ENCODE measurements at places on chromosomes 1 and 21.

DNA sequence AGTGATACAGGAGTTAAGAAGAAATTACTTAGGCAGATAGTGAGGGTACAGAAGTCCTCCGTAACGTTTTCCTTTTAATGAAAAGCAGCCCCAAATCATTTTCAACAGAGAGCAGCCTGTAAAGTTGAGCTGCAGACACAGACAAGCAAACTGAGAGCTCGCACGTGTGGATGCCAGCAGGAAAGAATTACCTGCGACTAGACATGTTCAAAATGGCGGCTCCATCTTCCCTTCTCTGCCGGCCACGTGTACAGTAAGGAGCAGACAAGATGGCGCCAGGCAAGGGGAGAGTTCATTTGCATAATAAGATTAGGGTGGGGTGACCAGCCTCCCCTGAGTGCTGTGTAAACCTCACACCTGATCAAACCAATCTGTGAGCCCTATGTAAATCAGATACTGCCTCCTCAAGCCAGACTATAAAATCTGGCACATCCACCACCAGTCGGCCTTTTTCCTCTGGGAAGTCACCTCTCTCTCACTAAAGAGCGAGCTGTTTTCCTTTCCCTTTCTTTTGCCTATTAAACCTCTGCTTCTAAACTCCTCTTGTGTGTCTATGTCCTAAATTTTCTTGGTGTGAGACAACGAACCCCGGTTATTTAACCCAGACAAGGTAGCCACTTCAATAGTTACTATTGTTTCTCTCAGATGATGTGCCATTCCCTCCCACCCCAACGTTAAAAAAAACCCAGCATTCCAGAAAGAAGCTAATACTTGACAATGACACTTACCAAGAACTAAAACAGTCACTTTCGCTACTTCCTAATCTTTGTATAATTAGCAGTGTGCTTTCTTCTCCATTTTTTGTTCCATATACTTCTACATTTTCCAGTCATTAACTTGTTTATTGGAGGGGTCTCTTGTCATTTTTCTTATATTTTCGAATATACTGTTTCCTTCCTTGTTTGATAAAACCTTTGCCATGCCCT lies 27.4 kb downstream of the DUSP10 start:
- DNase-seq = no peak

- DNase-seq = peak; percentile 47
Observed at GRCh38 chr21:45142469-45143308, 68.3 kb downstream of the ADARB1 start.

- no peak for DNase-seq
Observed at GRCh38 chr21:44862869-44863685, 10.4 kb downstream of the PTTG1IP start.

- no peak for DNase-seq
Observed at GRCh38 chr1:189987509-189987908, 490.2 kb downstream of the BRINP3 start.

GRCh38 chr1:41802532-41803501 lies 115.9 kb downstream of the HIVEP3 start:
- no peak for DNase-seq

DNA sequence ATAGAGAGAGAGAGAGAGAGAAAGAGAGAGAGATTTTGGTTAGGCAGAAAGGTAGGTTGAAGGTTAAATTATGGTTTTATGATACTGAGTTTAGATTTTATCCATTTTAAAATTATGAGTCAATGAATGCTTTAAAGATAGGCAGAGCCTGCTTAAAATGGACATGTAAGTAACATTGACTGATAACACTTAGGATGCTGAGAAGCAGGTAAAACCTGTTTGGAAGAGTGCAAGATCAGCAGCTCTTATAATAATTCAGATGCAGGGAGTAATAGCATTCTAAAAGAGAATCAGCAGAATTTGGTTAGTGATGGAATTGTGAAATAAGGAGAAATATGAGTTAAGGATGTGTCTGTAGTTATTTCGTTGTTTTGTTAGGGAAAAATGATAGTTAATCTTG lies 446.6 kb downstream of the PLA2G4A start:
- DNase-seq = no peak

DNA sequence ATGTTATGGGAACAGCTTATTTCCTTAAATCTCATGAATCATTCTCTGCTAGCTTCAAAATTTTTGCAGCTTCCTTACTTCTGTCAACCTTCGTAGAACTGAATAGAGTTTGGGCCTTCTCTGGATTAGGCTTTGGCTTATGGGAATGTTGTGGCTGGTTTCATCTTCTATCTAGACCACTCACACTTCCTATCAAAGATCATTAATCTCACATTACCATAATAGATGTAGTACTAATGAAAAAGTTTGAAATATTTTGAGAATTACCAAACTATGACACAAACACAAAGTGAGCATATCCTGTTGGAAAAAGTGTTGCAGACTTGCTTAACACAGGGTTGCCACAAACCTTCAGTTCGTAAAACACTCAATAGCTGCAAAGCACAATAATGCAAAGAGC lies 30.3 kb downstream of the ASPM start:
- no peak for DNase-seq

GRCh38 chr1:94926915-94927404 lies at the start of gene CNN3:
Gene CNN3, minus strand, starts transcription at chr1:94927110. Its CDS starts 216 bp downstream, at chr1:94926894.
- peak; percentile 84 for DNase-seq

DNA sequence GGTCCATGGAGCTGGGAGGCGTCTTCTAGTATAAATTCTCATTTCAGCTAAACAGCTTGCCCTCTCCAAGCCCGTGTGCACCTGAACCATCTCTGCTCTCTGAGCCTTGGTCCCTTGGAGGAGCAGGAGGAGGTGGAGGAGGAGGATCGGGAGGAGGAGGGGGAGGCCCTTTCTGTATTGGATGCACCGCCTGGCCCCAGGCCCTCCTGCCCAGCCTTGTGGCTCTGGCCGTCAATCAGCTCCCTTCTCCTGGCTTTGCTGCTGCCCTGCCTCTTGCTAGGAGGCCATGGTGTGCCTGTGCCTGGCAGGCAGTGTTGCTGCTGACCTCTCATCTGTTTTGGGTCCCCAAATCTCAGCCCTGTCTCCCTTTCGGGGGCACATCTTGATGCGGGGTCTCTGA lies 9.0 kb downstream of the COL18A1 start:
- no peak for DNase-seq

DNA sequence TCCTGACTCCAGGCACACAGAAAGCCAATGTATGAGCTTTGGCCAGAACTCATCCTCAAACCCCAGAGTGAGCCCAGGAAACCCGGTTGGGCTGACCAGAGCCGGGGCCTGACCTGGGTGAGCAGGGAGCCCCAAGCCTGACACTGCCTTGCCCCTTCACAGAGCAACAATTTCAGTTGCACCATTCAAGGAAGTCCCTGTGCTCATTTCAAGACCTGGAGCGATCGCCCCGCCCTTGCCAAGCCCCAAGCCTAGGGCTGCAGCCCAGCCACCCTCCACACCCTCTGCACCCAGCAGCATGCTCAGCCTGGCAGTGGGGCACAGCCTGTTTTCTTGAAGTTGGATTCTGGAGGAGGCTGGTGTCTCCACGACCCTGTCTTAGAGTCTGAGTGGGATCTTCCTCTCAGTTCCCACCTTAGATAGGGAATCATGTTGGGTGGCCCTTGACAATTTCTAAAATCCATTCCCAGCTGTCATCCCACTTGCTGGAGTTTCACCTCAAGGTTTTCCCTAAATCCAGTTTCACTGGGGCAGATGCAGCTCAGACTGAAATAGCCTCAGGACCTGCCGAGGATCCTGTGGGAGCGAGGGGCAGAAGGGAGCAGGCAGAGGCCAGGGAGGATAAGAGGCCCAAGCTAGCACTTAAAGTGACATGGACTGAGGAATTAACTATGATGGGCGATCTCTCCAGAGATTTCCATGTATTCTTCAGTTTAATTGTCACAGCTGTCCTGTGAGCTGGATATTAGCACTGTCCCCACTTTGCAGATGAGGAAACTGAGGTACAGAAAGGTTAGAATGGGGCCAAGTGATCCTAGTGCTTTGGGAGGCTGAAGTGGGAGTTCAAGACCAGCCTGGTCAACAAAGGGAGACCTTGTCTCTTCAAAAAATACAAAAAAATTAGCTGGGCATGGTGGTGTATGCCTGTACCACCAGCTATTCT lies 2.5 kb downstream of the NBL1 start:
- DNase-seq = no peak

DNA sequence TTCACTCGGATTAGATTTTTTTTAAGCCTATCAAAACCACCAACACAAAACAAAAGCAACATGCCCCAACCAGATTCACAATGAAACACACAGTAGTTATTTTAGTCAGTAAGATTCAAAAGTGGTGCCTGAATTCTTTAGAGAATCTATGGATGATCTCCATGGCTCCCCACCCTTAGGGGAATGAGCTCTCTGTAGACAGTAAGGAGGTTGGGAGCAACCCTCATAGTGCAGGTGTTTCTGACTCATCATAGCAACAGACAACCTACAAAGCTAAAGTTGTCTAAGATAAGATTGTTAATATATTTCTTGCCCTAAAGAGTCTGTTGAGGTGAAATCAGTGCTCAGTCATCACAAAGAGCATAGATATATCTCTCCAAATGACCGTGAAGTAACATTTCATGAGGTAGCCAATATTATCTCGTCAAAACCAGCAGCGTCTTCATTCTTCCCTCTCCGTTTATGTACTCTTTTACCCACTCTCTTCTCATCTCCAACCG lies 78.3 kb downstream of the ADAMTS1 start:
- no peak for DNase-seq

DNA sequence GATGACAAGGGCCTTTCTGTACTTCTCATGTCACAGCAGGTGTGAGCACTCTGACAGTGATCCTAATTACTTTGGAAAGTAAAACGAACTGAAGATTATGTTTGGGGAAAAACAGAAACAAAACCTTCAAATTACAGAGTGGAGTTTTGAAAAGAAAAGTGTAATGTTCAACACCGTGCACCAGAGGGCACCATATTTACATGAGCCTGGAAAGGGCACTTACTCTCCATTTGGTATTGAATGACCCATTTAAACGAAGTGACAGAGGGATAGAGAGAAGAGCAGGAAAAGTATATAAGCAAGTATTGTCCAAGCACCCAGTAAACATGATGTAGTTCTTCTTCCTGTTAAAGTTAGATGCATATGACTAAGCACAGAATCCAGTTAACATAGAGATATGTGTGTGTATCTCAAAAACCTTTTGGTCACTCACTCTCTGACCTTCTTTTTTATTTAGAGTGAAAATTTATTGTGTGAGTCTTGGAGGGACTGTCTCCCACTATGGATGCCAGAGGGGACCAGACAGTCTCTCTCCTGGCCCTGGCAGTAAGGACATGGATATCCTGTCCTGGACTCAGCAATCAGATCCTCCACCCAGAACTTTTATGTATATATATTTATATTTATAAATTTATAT lies 3.8 kb upstream of the RGSL1 start:
- peak; percentile 56 for DNase-seq

GRCh38 chr1:247456021-247456420 lies 1.9 kb downstream of the OR2B11 start:
- DNase-seq = no peak

DNA sequence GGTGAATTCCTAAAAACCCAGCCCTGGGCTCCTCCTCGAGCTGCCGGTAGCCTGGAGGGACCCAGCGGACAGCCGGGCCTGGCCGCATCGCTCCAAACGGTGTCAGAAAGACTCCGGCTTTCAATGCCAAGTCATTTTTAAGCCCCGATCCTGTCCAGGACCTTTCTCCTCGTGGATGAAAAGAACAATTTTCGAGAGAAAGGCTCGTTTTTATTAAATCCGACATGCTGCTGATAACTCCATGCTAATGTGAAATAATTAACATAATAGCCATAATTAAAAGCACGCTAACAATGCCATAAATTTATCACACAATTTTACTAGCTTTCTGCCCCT lies 4.6 kb upstream of the FOXD3 start:
- no peak for DNase-seq

DNA sequence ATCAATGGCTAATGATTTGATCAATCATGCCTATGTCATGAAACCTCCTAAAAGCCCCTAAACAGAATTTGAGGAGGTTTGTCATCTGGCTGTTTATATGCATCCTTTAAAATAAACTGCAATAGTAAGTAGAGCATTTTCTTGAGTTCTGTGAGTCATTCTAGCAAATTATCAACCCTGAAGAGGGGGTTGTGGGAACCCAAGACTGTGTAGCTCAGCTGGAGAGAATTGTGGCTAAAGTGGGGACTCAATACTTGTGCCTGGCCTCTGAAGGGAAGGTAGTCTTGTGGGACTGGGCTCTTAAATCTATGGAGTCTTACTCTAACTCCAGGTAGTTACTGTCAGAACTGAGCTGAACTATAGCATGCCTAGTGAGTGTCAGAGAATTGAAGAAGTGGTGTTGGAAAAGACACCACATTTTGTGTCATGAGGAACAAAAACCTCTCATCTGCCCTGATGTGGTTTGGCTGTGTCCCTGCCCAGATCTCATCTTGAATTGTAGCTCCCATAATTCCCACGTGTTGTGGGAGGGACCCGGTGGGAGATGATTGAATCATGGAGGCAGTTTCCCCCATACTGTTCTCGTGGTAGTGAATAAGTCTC lies 402.4 kb downstream of the USH2A start:
- DNase-seq = no peak

GRCh38 chr1:212608392-212608958 lies at the start of gene ATF3:
Gene ATF3, plus strand, starts transcription at chr1:212608761. Its CDS starts 6,261 bp downstream, at chr1:212615022.
- DNase-seq = peak; percentile 100

DNA sequence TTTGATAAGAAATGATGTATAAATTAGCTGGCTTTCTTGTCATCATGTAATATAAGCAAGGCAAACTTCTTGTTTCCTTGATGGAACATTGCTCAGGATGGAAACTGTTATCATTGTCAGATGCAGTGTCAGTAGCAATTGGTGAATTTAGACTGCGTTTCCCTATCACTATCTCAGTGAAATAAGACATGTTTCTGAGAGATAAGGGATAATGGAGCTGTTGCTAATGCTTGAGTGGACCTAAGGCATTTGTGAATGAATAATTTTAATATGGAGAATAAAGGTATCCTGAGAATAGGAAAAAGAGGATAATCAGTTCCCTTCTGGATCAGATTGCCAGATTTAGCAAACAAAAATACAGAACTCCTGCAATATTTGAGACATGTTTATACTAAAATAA lies 160.9 kb downstream of the HLX start:
- DNase-seq = no peak

- peak; percentile 34 for DNase-seq
Observed at GRCh38 chr1:217660353-217661062, 29.4 kb downstream of the SPATA17 start.

DNA sequence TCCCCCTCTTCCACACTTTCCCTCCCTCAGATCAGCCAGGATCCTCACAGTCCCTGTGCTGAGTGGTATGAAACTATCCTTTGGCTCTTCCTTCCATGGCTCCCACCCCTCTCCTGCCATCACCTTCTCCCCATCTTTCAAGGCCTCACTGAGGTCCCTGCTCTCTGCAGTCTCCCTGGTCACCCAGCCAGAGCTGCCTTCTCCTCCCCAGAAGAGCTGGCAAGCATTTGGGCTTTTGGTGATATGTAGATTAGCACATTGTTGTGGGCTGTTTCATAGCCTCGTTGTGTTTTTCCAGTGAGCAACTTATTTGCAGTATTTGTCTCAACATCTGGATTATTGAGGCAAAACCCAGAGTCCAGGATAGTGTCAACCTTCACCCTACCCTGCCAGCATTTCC lies 2.2 kb downstream of the CSF1 start:
- no peak for DNase-seq

DNA sequence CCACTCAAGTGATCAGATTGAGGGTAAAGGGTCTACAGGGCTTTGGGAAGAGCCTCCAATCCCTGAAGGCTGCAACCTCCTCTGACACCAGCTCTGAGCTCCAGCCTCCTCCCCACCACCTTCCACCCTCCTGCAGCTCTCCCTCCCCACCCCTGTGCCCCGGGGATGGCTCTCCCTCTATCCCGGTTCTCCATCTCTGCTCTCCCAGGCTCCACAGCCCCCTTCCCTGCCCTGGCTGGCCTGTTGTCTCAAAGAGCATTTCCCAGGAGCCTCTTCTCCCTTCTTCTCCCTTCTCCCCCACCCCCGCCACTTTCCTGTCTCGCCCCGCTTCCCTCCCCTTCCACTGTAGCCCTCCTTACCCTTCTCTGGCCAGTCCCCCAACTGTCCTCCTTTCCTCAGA lies 1.1 kb downstream of the PLEKHA6 start:
- DNase-seq = no peak

Data from fibroblast of the conjunctiva (primary cell).